Fibroblast of mammary gland (primary cell): ENCODE measurements at places on chromosomes 16 and 17.

- no peak for DNase-seq
These were observed 5.4 kb upstream of the CYTH1 start for GRCh38 chr17:78787444-78787843.

- DNase-seq: no peak
These were observed 12.2 kb upstream of the ADGRG1 start for GRCh38 chr16:57616241-57616640.

DNA sequence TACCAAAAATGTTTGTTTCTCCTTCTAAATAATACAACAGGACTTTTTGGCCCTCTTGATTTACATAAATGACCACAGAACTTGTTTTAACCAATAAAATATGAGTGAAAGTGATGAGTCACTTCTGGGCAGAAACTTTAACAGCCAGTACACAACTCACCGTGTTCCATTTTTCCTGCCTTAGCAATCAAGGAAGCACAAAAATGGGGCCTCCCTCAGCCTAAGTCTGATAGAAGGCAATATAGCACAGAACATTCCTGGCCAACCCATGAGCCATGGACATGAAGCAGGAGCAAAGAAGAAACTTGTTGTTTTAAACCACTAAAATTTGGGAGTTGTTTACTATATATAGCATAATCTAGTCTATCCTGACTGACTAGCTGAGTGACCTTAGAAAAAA is 61.1 kb upstream of the MTMR4 start:
- DNase-seq: peak; percentile 84

GRCh38 chr16:80580109-80580832 is 39.5 kb downstream of the DYNLRB2 start:
- peak; percentile 60 for DNase-seq

DNA sequence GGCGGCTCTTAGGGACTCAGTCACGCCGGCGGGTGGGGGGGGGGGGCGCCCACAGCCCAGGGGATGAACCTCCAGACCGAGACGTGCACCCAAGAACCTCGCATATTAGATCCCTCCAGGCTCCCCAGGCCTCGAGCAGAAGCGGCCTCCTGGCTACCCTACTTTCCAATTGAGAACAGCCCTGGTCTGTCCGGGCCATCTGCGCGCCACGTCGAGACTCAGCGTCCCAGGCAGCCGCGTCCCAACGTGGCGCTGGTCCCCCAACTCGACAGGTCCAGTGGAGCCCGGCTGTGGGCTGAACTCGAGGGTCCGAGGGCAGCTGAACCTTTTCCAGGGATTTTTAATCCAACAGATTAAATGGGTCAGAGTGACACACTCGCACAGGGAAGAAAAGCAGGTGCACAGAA is 2.3 kb upstream of the IRX3 start:
- no peak for DNase-seq

- DNase-seq: no peak
These were observed 2.6 kb downstream of the ACADVL start for GRCh38 chr17:7222093-7222971.

- DNase-seq: no peak
These were observed 70.1 kb downstream of the CMIP start for GRCh38 chr16:81514568-81515258.

DNA sequence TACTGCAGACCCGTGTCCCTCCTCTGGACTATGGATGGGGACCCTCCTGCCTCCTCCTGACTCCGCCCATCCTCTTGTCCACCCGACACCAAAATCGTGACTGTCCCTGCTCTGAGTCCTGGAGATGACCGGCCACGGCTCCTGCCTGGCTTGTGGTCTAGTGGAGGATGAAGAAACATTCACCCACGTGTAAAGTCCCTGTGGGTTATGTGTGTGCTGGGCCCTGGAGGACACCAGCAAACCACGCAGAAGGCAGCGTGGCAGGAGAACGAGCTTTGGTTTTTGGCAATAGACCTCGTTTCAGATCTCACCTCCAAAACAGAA is 11.9 kb downstream of the SPNS2 start:
- DNase-seq: no peak

DNA sequence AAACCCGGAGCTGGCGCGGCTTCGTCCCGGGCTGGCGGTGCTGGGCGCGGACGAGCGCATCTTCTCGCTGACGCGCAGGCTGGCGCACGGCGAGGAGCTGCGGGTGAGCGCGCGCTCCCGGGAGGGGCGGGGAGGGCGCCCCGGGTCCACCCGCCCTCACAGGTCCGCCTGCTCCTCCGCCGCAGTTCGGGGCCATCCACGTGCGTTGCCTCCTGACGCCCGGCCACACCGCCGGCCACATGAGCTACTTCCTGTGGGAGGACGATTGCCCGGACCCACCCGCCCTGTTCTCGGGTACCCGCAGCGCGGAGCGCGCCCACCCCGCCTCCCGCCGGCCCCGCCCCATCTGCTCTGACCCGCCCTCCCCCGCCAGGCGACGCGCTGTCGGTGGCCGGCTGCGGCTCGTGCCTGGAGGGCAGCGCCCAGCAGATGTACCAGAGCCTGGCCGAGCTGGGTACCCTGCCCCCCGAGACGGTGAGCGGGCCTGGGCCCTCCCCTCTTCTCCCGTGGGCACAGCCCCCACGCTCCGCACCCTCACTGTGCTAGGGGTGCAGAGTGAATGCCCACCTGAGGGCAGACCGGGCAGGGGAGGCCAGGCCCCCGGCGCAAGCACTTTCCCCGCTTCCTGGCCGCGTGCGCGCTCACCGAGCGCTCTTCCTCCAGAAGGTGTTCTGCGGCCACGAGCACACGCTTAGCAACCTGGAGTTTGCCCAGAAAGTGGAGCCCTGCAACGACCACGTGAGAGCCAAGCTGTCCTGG is 1.4 kb downstream of the HAGHL start:
- DNase-seq: peak; percentile 79

DNA sequence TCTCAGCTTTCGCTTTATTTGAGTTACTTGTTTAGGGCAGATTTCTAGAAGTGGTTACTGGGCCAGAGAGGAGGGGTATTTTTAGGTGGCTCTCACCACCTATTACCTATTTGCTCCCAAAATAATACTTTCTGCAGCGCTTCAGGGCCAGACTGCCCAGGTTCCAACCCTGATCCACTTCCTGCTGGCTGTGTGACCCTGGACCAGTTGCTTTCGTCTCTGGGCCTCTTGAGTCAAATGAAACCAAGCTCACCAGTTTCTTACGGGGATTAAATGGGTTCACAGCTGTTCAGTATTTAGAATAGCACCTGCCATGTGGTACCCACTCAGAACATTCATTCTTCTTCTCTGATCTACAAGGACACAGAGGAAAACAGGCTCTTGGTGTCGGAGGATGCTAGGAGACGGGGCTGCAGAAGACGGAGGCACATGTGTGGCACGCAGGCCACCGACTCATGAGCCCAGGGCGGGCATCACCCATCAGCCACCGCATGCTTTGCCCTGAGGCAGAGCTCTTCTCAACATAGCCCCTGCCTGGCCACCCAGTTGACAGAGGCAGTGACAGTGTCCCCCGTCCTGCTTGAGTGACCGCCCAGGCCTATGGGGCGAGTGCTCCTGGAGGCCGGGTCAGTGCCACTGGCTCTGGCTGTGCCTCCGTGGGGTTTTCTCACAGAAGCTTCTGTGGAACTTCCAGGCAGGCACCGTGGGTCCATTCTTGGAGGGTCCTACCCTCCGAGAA is 149.0 kb upstream of the PLCG2 start:
- no peak for DNase-seq

DNA sequence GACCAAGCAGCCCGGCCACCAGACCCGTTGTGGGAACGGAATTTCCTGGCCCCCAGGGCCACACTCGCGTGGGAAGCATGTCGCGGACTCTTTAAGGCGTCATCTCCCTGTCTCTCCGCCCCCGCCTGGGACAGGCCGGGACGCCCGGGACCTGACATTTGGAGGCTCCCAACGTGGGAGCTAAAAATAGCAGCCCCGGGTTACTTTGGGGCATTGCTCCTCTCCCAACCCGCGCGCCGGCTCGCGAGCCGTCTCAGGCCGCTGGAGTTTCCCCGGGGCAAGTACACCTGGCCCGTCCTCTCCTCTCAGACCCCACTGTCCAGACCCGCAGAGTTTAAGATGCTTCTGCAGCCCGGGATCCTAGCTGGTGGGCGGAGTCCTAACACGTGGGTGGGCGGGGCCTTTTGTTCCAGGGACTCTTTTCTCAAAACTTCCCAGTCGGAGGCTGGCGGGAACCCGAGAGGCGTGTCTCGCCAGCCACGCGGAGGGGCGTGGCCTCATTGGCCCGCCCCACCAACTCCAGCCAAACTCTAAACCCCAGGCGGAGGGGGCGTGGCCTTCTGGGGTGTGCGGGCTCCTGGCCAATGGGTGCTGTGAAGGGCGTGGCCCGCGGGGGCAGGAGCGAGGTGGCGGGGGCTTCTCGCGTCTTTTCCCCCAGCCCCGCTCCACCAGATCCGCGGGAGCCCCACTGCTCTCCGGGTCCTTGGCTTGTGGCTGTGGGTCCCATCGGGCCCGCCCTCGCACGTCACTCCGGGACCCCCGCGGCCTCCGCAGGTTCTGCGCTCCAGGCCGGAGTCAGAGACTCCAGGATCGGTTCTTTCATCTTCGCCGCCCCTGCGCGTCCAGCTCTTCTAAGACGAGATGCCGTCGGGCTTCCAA is at the start of gene SLC2A4:
Gene SLC2A4, plus strand, starts transcription at position 645 of the 879 bp plus-strand sequence. Its CDS starts 217 bp downstream, at position 862.
- DNase-seq: peak; percentile 92

GRCh38 chr17:42985225-42985624 is 4.9 kb downstream of the RUNDC1 start:
- DNase-seq: no peak

GRCh38 chr17:29722411-29723198 is 99.9 kb upstream of the CORO6 start:
- peak; percentile 93 for DNase-seq

- DNase-seq: peak; percentile 33
These were observed 289.8 kb upstream of the FOXF1 start for GRCh38 chr16:86220561-86220960.

- DNase-seq: no peak
These were observed 404.6 kb downstream of the SOX9 start for GRCh38 chr17:72525225-72526015.

- DNase-seq: no peak
These were observed 215.1 kb downstream of the CCDC182 start for GRCh38 chr17:57530026-57530425.

- no peak for DNase-seq
These were observed 2.1 kb upstream of the RNPS1 start for GRCh38 chr16:2270070-2270462.

DNA sequence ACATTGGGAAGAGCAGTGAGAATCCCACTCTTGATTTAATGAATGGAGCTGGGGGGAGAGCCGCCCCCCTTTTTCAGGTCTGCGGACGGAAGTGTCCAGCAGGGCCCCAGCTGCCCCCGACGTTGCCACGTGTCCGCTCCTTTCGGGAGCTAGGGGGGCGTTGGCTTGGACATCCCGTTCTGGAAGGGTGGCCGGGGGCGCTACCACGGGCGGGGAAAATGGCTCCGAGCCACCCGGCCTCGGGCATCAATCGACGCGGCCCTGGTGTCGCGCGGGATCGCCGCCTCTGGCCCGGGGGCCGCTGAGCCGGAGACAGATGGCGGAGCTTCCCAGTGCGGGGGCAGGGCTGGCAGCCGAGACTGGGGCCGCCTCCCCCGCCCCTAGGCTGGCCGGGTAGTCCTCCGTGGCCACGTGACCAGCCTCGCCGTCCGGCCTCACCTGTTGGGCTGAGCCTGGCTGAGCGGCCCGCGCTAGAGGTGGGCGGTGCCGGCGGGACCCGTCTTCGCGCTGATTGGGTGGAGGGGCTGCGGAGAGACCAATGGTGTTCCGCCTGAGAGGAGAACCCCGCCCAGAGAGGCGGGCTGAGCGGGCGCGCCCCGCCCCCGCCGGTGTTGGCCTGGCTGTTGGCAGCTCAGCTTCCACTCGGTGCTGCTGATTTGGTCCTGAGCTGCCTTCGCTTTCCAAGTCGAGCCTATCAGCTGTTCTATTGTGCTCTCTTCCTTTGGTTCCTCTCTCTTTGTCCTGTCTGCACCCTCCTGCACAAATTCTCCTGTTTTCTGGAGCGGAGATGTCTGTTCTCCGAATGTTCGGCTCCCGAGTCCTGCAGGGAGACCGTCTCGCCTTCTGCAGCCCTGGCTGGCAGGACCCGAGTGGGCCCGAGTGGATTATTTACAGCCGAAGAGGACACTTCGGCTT is 8.3 kb downstream of the HS3ST3B1 start:
- DNase-seq: peak; percentile 88

GRCh38 chr17:77862890-77863813 is 95.4 kb upstream of the TNRC6C start:
- DNase-seq: no peak

DNA sequence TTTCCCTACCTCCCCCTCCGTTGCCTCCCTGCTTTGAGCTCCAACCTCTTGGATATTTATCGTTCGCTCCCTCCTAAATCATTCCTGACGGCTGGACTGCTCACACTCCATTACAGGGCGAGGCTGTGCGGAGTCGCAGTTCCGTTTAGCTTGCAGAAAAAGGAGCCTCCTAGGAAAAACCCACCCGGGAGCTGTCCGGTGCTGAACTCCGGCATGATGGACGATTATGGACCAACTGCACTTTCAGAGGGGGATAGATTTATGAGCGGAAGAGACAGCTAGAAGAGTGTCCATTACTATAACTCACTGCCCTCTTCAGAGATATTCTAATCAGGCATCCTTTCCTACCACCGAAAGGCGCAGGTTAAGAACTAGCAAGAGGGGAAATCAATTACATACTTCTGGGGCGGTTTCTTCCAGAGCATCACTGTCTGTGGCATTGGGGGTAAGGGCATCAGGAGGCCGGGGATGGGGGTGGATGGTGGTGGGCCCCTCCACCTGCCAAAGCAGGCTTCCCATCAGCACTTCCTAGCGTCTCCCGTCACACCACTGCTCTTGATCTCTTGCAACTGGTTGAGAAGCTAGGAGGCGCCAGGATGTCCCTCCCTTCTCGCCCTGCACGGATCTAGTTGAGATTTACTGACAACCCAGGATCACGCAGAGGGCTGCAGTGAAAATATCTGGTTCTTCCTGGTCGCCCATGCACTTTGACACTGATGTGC is 251.2 kb downstream of the ENGASE start:
- DNase-seq: no peak

DNA sequence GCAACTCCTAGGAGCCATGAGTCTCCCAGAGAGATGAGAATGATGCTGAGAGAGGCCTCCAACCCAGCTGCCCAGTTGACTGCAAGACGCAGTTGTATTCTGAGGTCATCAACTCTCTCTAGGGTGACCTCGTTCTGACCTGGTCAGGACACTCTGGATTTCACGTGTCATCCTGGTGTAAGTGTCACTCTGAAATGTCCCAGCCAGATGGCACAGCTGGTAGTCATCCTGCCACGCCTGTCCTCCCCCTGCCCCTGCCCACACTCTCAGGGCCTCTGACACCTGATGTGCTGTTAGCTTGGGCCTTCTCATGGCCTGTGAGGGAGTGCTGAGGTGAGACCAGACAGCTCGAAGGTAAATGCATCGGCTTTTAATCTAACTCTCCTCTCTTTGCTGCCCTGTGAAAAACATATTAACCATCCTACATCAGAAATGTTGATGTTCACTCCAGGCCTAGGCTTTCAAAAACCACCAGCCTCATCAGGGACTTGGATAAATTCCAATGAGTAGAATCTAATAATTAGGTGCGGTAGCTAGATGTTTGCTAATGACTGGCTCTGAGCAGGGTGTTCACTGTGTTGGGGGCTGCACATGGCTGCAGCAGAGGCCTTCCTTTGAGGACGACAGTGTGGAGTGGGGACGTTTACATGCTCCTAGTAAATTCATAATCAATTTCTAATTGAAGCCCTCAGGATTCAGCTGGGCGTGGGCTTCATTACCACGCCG is 13.8 kb downstream of the MLYCD start:
- DNase-seq: no peak

- no peak for DNase-seq
These were observed 34.6 kb downstream of the PDIA2 start for GRCh38 chr16:317583-317982.
